ENCODE measurements at places on chromosomes 4 and X.

GRCh38 chrX:17597836-17598439 is 139.4 kb upstream of the SCML1 start:
- DNase-seq: peak; percentile 59

GRCh38 chr4:80270868-80271267 is 4.4 kb downstream of the FGF5 start:
- no peak for DNase-seq

DNA sequence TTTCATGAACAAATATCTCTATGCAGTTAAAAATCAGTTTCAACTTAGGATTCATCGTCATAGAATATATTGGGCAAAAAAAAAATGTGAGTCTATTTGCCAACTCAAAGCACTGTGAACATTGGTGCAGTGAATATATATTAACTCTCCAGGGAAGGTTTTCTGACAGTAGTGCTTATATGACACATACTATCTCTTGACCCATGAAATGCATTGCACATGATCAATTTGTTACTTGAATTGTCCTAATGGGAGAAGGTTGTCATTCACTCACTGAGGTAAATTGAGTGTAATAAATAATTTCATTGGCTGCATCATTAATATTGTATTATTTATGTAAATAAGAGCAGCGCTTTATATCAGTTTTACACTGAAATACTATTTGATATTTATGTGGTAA is 2458.5 kb downstream of the ARAP2 start:
- no peak for DNase-seq

DNA sequence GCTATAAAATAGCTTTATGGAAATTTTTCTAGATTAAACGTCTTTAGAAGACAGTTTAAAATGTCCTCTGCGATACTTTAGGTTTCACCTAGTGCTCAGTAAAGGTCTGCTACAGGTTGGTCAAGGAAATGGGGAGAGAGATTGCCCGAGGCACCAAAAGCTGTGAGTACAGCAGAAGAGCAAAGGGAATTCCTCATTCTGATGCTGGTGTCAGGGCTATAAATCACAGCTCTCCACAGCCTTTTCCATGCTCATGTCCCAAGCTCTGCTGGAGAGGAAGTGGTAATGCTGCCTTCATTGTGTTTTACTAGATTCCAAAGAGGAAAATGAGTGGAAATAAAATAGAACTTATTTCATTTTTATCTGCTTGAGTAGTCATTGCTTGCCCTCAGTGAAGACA is 2060.4 kb downstream of the ARAP2 start:
- DNase-seq: peak; percentile 8

DNA sequence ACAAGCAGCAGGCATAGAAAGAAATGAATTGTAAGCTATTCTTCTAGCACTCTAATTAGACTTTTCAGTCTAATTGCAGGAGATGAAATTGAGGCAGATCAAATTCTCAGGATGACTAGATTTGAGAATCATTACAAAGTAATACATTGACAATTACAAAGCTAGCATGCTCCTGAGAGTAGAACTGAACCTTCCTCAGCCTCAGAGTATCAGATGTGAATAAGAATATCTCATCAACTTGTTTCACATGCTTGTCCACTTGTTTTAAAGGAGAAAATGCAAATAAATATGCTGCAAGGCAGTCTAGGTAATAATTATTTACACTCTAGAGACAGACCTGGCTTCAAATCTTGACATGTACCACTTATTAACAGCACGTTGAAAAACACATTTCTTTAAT is 491.0 kb upstream of the MAGEB2 start:
- no peak for DNase-seq

- no peak for DNase-seq
Measured at GRCh38 chrX:37662181-37662580, 23.4 kb upstream of the XK start.

DNA sequence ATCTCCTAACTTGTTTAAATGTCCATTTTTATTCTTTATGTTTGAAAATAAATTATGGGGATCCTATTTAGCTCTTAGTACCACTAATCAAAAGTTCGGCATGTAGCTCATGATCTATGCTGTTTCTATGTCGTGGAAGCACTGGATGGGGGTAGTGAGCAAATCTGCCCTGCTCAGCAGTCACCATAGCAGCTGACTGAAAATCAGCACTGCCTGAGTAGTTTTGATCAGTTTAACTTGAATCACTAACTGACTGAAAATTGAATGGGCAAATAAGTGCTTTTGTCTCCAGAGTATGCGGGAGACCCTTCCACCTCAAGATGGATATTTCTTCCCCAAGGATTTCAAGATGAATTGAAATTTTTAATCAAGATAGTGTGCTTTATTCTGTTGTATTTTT is 27.6 kb downstream of the NUDT6 start:
- no peak for DNase-seq

DNA sequence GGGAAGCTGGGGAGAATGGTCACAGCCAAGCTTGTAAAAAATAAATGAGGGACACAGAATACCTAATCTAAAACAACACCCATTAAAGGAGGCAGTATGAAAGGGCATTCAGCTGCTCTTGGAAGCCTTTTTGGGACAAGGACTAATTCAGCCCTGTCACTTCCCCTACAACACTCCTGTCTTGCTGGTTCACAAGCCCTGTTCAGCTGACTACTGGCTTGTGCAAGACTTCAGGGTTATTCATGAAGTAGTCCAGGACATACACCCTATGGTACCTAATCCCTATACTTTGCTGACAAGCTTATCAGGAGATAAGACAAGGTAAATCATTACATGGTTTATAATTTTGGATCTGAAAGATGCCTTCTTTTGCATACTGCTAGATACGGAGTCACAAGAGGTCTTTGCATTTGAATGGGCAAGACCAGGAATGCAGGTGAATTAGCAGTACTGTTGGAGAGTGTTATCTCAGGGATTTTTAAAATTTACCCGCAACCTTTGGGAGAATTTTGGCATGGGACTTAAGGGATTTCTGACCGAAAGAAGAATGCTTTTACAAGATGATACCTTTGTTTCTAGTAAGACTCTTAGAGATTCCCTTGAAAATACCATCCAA is 103.2 kb upstream of the LANCL3 start:
- DNase-seq: no peak

GRCh38 chr4:148059617-148060180 is 327.8 kb downstream of the ARHGAP10 start:
- DNase-seq: no peak

DNA sequence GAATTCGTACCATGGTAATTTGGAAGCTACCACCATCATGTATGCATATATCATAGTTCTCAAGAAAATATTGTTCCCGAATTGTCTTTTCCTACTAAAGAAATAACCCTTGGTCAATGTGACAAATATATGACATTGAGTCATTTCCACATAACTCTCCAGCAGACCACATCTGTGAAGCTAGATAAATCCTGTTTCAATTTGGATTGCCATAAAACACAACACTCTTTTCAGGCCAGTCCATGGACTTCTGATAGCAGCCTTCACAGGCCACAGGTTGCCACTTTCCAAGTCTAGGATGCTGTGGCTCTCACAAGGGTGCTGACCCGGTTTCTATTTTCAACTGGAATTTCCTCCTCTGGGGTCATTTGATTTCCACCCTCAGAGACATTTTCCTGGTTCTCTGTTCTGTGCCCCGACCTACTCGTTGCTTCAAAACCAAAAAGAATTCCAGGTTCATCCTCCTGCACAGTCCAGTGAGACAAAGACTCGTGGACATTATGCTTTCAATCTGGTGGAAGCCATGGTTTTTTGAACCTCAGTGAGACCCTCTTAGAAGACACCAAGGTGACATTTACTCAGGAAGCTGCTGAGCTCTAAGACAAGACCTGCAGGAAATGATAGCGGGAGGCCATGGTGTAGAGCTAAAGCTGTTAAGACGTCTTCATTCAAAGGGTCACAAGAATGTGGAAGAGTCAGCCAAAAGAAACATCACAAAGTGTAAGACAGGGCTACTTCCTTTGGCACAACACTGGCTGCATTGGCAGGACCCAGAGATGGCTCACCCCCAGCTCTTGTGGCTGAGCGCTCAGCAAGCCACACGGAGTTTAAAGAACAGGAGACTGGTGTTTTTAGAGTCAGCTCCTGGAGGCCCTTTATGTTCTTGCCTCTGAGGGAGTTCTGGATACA is 119.8 kb downstream of the AMELX start:
- DNase-seq: peak; percentile 40

Measured in astrocyte of the cerebellum (primary cell).